CD4-positive, alpha-beta T cell treated with Interleukin-12 subunit alpha and Interleukin-12 subunit beta, for 1 hour (primary cell): ENCODE measurements at places on chromosomes 7 and 10.

- no peak for DNase-seq
Measured at GRCh38 chr7:79290398-79290797, 163.1 kb downstream of the MAGI2 start.

GRCh38 chr10:30702860-30703259, 73.3 kb upstream of the LYZL2 start:
- no peak for DNase-seq

DNA sequence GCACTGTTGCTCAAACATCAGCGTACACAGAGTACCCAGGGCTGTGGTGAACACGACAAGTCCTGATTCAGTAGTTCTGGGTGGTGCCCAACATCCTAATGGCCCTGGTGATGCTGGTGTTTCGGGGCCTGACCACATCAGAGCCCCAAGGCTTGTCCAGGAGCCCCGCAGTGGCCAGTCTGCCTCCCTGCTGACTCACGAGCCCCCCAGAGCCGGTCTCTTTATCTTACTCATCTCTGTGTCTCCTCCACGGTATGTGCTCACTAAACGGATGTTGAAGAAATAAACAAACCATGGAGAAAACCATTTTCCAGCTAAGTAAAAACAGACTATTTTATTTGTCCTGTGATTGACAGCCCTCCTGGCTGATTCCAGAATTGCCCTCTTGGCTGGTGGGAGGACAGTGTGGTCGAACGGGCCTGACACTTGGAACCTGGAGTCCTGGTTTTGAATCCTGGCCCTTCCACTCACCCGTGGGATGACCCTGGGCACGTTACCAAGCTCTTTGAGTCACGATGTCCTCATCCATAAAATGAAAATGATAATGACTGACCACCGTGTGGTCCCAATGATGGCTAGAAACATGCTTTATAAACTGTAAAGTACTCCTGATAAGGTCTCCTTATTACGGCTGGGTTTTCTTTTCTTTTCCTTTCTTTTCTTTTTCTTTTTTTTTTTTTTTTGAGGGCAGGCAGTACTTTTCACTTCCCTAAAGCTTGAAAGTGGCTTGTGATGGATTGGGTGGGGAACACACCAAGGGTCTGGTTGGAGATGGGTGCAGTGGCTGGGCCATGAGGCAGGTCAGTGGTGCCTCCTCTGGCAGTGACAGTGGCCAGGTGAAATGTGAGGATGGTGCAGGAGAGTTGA, 5.7 kb downstream of the HIP1 start:
- DNase-seq, result no peak

GRCh38 chr7:69880840-69881239, 282.6 kb downstream of the AUTS2 start:
- DNase-seq, result no peak

GRCh38 chr7:158024881-158025280, 562.7 kb downstream of the PTPRN2 start:
- no peak for DNase-seq
